ENCODE measurements at places on chromosomes 5 and 9.

DNA sequence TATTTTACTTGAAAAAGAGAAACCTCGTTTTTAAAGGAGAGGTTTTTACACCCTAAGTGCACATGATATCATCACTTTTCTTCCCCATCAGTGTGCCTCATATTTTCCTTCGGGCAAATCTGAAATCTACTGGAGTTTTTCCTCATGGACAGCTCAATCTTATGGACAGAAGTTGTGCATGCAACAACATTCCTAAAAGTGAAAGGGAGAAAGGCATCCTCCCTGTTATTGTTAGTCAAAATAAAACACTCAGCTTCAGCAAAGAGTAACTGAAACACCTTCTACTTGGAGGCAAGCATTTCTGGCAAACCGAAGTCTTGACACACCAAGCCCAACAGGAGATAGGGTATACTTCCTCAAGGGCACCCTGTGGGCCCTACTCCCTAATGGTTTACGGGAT, 217.9 kb downstream of the BNC2 start:
- DNase-seq: no peak

DNA sequence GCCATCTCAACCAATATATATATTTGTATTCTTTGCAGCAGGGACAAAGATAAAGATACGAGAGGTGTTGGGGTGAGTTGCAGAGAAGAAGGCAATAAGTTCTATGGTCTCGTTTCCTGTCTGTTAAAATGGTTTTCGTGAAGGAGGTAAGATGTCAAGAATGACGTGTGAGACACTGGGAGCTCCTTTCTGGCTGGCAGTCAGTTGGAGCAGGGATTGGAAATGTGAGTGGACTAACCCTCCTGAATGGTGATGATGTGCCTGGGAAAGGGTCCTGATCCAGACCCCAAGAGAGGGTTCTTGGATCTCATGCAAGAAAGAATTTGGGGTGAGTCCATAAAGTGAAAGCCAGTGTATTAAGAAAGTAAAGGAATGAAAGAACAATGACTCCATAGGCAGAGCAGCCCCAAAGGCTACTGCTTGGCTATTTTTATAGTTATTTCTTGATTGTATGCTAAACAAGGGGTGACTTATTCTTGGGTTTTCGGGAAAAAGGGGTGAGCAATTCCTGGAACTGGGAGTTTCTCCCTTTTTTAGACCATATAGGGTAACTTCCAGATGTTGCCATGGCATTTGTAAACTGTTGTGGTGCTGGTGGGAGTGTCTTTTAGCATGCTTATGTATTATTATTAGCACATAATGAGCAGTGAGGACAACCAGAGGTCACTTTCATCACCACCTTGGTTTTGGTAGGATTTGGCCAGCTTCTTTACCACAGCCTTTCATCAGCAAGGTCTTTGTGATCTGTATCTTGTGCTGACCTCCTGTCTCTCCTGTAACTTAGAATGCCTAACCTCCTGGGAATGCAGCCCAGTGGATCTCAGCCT, 53.7 kb downstream of the SPATA31C2 start:
- DNase-seq: no peak

DNA sequence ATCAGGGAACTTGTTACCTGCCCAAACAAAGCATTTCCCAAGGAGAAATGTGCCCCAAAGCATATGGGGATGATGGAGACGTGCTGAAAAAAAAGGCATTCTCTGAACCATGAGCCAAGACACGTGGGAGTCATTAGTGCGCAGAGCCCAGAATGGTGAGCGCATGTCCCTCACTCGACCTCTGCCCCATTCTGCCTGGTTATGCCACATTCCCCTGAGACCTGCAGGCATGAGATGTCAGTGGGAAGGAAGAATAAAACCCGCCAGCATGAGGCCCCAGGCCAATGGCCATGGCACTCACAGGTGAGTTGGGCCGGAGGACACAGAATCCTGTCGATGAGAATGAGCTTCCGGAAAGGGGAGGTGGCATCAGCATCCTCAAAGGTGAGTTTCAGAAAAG, 228.9 kb downstream of the CDK5RAP2 start:
- no peak for DNase-seq

DNA sequence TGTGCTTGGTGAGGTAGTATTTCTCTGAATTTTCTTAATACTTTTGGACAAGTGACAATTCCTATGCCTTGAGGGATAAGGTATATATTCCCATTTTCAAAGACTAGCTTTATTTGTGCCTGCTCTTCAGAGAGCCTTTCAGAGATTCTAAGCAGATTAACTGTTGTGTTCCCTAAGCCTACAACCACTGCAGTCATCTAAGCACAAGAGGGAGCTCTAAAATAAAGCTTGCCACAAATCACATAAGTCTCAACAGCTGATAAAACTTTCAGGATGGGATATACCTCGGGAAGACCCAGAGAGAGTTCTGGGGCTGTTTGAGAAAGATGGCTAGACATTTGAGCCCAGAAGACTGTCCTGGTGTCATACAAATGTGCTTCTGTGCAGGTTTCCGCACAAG, 157.3 kb downstream of the CYLC2 start:
- DNase-seq: no peak

DNA sequence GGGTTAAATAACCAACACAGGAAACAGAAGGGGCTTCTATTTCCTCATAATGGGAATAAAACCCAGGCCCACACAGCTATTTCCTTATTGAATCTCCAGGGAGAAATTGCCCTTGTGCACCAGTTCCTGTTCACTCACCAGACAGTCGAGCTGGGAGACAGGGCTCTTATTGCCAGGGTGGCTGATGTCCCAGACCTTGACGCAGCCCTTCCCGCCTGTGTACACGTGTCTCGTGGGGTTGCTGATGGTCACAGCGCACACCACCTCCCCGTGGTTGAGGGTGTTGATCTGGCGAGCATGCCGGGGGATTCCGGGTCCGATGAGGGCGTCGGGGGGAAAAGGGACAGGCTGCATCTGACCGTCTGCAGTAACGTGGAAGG, 96.5 kb downstream of the TLE1 start:
- no peak for DNase-seq

DNA sequence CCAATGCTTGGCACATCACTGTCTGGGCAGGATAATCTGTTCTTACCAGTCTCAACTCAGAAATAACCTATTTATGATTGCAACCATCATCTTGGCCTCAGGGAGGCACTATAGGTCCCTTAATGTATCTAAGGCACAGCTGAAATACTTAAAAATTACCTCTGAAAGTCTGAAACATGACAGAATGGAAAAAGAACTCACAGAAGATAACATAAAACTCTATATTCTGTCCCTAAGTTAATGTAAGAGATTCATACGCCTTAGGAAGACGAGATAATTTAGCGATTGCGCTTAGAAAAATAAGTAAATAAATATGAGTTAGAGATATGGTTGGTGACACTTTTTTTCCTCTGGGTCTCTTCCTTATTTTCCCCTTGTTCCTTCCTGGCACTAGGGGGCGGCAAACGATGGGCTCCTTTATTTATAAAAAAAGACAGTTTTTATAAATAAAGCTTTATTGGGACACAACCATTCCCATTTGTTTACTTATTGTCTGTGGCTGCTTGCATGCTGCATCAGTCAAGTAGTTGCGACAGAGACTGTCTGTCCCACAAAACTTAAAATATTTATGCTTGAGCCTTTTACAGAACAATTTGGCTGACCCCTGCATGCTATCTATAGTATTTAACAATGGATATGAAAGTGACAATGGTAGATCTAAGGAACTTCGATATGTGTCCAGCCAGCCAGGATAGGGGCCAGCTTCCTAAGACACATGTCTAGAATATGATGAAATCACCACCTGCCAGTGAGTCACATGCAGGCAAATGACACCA, 79.6 kb downstream of the PDE4D start:
- DNase-seq: no peak

GRCh38 chr9:96392263-96392662, 8.8 kb upstream of the SLC35D2 start:
- no peak for DNase-seq

DNA sequence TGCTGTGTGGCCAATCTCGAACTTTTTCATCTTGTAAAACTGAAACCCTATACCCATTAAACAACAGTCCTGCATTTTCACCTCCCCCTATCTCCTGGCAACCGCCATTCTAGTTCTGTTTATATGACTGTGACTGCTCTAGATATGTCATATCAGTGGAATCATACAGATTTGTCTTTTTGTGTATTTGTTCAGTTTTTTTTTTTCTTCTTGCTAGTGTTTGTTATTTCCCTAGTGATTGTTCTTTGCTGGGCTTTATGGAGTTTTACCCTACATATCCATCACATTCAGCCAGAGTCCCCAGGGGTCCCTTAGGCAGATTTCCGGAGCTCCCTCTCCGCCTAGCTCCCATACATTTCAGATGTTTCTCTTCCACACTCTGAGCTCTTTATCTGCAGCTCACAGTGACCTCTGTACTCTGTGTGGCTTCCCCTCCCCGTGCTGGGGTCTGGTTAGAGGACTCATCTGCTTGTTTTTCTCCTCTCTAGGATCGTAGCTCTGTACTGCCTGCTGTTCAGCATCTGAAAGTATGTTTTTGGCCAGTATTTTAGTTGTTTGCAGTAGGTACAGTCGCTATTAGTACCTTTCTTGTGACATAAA, 25.1 kb upstream of the CARTPT start:
- DNase-seq: no peak

GRCh38 chr5:133132717-133133116, 80.9 kb downstream of the HSPA4 start:
- DNase-seq: no peak

- no peak for DNase-seq
These were observed at the start of gene C5orf46 for GRCh38 chr5:147906326-147907095. Gene C5orf46, minus strand, starts transcription at chr5:147906538. Its CDS starts 37 bp downstream, at chr5:147906501.

GRCh38 chr5:89388872-89389271, 505.9 kb upstream of the MEF2C start:
- no peak for DNase-seq

- DNase-seq: no peak
These were observed 142.5 kb downstream of the FSTL4 start for GRCh38 chr5:133469846-133470245.

DNA sequence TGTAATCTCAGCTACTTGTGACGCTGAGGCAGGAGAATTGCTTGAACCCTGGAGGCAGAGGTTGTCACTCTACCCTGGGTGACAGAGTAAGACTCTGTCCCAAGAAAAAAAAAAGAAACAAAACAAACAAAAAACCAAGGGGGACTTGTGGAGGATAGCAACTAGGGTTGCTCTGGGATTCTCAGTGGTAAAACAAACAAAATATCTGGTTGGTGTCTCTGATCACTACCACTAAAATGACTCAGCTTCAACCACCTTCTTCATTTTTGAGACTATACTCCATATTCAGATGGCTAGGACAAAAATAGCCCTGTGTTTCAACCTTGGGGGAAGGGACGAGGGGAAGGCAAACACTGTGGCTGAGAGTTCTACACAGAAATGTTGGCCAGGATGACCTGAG, 110.3 kb downstream of the ARRDC3 start:
- no peak for DNase-seq

GRCh38 chr9:34986540-34987047, 3.0 kb upstream of the DNAJB5 start:
- no peak for DNase-seq

DNA sequence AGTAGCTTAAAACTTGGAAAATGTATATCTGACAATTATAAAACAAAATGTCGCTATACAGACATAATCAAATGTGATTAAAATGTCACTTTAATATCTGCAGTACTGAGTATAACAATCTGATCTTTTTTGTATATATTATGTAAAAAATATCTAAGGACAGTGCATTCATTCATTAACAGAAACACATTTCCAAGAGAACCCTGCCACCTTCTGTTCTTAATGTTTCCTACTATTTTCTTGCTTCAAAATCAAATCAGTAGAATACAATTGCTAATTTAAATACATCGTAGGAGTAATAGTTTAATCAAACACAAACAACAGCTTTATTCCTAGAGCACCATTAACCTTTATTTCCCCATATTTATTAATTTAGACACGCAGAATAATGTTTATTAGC, 142.6 kb upstream of the ST8SIA4 start:
- DNase-seq: no peak

DNA sequence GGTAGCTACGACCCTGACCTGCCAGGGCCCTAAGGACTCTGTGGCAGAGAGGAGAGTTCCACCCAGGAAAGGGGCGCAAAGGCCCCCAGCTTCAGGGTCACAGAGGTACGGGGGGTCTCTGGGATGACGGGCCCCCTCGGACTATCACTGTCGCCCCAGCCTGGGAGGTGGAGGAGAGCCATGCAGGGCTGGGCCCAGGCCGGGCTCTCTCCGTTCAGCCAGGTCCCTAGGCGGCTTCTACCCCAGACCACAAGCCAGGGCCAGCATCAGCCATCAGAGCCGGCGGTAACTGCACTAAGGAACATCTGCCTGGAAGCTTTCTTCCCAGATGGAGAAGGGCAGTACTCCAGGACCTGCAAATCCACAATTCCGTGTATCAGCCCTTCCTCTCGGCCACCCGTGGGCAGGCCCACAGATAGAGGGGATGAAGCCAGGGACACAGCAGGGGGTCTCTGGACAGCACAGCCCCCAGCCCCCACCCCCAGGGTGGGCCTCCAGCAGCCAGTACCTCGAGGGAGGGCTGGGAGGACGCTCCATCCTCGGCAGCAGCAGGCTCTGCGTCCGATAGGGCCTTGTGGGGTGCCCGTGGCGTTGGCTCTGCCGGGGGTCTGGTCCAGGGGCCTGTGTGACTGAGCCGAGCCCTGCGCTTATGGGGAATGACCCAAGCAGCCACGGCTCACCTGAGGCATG, 38.4 kb downstream of the NACC2 start:
- DNase-seq: no peak
